ENCODE measurements at places on chromosomes 3 and 15. TPM values are rescaled to one million over a fixed set of nuclear protein-coding genes. Genes with fewer than 3 reads are reported as not detected.

DNA sequence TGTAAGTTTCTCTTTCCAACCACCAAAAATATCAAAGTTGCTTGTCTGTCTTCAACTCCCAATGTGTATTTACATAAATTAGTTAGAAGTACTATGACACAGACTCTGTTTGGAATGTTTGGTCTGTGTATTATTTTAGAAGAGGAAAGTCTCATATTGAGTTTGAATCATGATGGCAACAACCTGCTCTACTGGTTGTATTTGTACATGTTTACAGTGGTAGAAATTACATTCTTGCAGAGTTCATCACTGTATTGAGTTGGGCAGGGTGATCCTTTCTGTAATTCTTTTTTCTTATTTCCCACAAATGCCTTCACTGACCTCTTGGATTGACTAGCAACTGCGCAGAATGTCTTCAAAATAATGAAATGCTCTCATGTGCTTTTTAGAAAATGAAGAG, 149.6 kb downstream of the CHL1 start:
- H3K4me3 ChIP-seq = no peak overlapping the region
- no peaks in the 10 kb centered on the region for H3K4me1 ChIP-seq

- DNase-seq = no peak
- no peaks in the 10 kb centered on the region for H3K27me3 ChIP-seq
- no peak overlapping the region for H3K27ac ChIP-seq
- H3K4me3 ChIP-seq = no peak overlapping the region
Observed at GRCh38 chr3:6220447-6220846, 640.5 kb upstream of the GRM7 start.

DNA sequence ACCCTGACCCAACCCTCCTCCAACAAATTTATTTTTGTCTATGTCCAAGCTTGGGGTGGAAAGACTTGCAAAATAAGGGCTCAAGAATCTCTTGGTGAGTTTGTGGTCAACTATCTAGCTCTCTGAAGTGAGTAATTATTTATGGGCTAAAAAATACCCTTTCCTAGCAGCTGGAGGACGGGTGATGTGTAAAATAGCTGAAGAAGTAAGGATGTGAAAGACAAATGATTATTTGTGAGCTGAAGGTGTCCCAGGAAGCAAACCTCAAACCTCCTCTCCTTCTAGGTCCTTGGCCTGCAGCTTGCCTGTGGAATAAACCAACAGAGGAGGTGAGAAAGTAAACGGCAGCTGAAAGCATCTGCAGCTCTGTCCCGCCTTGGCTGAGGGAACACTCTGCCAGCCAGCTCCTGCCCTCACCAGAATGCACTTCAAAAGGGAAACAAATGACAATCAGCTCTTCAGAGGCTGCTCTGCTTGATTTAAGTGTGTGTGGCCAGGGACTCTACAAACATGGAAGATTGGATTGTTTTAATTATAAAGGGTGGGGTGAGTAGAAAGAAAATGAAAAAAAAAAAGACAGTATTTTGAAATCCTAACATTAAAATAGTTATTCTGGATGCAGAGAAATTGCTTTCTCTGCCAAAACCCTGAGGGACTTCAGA, 60.3 kb downstream of the TM4SF4 start:
- H3K27ac ChIP-seq = no peak overlapping the region
- no peaks in the 10 kb centered on the region for H3K27me3 ChIP-seq
- no peak overlapping the region for H3K4me3 ChIP-seq
- DNase-seq = no peak
- no peaks in the 10 kb centered on the region for H3K4me1 ChIP-seq

DNA sequence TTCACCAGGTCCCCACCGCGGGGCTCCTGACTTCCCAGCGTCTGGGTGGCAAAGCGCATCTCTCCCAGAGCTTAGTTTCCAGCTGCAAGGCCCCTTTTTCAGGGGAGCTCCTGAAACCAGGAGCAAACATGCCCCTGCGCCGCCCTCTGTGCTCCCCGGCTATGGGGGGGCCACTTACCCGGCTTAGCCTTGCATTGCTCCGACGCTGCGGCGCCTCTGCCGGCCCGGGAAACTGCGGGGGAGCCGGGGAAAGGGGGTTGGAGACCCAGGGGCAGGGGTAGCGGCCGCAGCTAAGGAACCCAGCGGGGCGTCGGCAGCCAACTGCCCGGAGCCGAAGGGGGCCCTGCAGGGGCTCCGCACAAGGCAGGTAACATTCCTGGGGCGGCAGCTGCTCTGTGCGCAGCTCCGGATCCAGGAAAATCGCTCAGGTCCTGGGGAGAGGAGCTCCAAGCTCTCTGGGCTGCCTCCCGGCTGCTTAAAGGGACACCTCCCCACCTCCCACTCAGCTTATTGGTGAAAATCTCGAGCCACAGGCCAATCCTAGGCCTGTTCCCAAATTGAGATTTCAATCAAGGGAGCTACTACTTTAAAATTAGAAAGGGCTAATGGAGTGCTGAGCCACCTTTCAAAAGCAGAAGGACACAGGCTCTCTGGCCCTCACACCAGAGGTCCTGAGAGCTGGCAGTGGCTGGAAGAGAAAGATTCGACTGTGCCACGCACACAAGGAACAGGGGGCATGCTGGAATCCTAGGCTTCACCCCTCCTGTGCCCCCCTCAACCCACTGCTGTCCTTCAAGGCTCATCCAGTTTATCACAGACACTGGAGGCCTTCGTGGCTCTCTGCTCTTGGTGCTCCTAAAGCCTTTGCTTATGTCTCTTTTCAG, 42.7 kb upstream of the PRICKLE2 start:
- DNase-seq = no peak
- H3K4me1 ChIP-seq = no peaks in the 10 kb centered on the region
- H3K27ac ChIP-seq = no peak overlapping the region
- peaks cover 5% of the 10 kb centered on the region for H3K27me3 ChIP-seq
- no peaks in the 10 kb centered on the region for H3K36me3 ChIP-seq

- H3K36me3 ChIP-seq = no peaks in the 10 kb centered on the region
- no peak for DNase-seq
- no peak overlapping the region for H3K4me3 ChIP-seq
- peaks cover 2% of the 10 kb centered on the region for H3K4me1 ChIP-seq
Observed at GRCh38 chr15:99734575-99734974, 1.3 kb upstream of the LYSMD4 start.

GRCh38 chr3:126337980-126338651, 19.1 kb downstream of the KLF15 start:
- H3K4me1 ChIP-seq = no peaks in the 10 kb centered on the region
- H3K27ac ChIP-seq = no peak overlapping the region

DNA sequence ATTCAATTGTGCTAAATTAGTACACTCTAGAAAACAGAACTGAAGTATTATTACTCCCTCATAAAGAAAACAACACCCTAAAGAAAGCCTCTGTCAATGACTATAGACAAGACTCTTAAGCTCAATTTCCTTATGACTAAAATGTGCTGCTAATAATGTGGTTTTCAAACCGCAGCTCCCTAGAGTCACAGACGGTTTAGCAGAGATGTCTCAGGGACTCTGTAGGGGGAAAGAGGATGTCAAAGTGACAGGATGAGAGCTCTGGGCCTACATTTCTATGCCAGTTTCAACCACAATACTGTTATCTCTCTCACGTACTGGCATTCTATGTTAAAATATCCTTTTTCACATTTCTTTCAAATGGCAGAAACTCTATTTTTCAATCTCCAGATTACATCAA, 37.6 kb upstream of the WDR49 start:
- H3K4me1 ChIP-seq = peaks cover 18% of the 10 kb centered on the region
- H3K36me3 ChIP-seq = no peaks in the 10 kb centered on the region
- DNase-seq = no peak
- H3K27me3 ChIP-seq = no peaks in the 10 kb centered on the region
- H3K27ac ChIP-seq = peak overlapping the region; percentile 48
- H3K4me3 ChIP-seq = no peak overlapping the region

- H3K27ac ChIP-seq = no peak overlapping the region
- DNase-seq = no peak
- H3K4me3 ChIP-seq = no peak overlapping the region
- no peaks in the 10 kb centered on the region for H3K4me1 ChIP-seq
Observed at GRCh38 chr3:20451170-20451569, 265.2 kb upstream of the SGO1 start.

- no peak overlapping the region for H3K27ac ChIP-seq
- H3K36me3 ChIP-seq = no peaks in the 10 kb centered on the region
- H3K4me1 ChIP-seq = peaks cover 10% of the 10 kb centered on the region
- H3K27me3 ChIP-seq = peaks cover 66% of the 10 kb centered on the region
- no peak for DNase-seq
Observed at GRCh38 chr3:158103081-158103886, 2.9 kb downstream of the SHOX2 start.

- H3K27me3 ChIP-seq = peaks cover 45% of the 10 kb centered on the region
- no peak for DNase-seq
- H3K27ac ChIP-seq = no peak overlapping the region
- no peak overlapping the region for H3K4me3 ChIP-seq
Observed at GRCh38 chr3:9550999-9551398, 2.6 kb downstream of the LHFPL4 start.

DNA sequence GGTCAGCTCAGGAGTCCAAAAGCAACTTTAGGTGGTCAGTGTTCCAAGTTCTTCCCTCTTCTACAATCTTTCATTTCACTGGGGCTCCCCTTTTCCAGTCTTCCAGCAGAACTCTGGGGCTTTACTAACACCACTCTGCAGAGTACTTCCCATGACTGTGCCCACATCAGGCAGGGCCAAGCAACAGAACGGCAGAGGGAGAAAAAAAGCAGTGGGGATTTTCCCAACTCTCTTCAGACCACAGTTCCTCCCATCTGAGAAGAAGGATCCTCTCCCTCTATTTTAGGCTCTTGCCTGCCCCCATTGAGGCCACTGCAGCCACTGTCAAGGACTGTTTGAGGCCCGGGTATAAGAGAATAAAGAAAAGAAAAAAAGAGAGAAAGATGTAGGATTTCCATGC, 70.7 kb downstream of the TTBK2 start:
- no peak overlapping the region for H3K27ac ChIP-seq
- no peak for DNase-seq
- H3K4me1 ChIP-seq = no peaks in the 10 kb centered on the region
- H3K36me3 ChIP-seq = peaks cover 5% of the 10 kb centered on the region
- H3K27me3 ChIP-seq = no peaks in the 10 kb centered on the region
- H3K4me3 ChIP-seq = no peak overlapping the region

DNA sequence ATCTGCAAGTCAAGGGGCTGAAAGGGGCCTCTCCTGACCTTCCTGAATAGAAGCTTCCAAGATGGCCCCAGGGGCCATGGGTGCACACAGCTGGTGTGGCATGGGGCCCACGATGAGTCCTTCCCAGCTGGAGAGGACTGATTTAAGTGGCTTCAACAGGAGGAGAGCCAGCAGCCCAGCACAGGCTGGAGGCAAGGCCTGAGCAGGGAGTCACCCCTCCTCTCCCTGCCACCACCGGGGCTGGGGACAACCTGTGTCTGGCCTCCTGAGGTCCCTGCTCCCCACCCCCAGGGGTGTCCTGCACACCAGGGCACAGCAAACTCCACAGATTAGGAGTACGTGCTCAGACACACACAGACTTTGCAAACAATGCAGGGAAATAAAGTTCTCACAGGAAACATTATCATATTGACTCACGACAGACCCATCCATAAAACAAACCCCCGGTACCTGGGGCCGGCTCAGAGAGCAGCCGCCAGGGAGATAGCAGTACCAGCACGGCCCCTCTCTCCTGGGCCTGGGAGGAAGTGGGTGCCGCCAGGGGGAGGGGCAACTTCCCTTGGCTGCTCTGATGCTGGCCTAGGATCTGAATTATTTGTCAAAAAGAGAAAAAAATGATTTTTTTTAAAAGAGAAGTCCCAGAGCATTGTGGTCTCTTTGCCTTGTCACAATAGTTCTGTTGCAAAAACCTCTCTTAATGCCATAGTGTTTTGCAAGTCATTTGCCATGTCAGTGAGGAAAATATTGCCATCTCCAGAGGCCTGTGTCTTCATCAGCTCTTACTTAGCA, 21.9 kb upstream of the TSEN2 start:
- H3K36me3 ChIP-seq = no peaks in the 10 kb centered on the region
- no peak overlapping the region for H3K4me3 ChIP-seq
- DNase-seq = peak; percentile 41
- no peak overlapping the region for H3K27ac ChIP-seq
- peaks cover 6% of the 10 kb centered on the region for H3K4me1 ChIP-seq

DNA sequence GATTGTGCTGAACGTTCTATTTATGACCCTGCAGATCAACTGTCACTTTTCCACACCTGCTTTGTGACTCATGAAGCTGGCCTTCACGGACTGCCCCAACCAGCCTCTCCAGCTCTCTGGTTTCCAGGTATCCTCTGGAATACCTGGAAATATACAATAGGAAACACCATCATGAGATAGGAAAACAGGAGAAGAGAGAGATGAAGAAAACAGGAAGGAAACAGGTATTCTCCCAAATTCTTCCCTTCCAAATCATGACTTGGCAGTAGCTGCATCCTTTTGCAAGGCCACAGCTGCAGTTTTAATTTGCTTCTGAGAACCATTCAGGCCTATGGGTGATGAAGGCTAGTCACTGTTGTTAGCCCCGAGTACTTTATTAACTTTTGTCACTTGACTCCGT, 909.1 kb downstream of the EPHA3 start:
- no peaks in the 10 kb centered on the region for H3K4me1 ChIP-seq
- DNase-seq = no peak
- H3K4me3 ChIP-seq = no peak overlapping the region
- H3K36me3 ChIP-seq = no peaks in the 10 kb centered on the region
- no peak overlapping the region for H3K27ac ChIP-seq

The MYEF2 gene
- 17.0 TPM for total RNA-seq

The GRAMD2A gene
- not detected for total RNA-seq

The FETUB gene
- total RNA-seq = not detected

The DUOXA2 gene
- not detected for total RNA-seq

The LEKR1 gene
- 1.2 TPM for total RNA-seq

The HYAL3 gene
- total RNA-seq = 3.9 TPM
